ENCODE measurements at places on chromosomes 13 and 19.
A peak's percentile ranks its signal among the peaks of the same experiment; 100 is the strongest.

DNA sequence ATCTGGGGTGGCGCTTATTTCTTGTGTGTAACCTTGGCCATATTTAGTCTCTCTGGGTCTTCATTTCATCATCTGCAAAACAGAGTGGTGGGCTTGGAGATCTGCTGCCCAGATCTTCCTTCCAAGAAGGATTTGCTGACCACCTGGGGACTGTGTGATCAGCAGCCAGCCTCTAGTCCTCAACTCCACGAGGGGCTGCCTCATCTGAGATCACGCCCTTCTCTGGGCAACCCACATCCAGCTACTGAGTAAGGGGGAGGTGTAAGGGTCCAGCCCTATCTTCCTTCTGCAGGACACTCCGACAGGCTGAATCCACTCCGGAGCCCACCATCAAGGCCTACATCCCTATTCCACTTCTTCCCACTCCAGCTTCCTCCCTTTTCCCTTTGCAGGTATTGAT is 57.9 kb downstream of the CHST8 start:
- no peak for DNase-seq

- peak; percentile 95 for DNase-seq
Observed at GRCh38 chr19:35995048-35995993, at the start of gene SDHAF1. TSS of gene SDHAF1 (plus strand) at chr19:35995188. CDS start at chr19:35995275, 87 bp downstream.

DNA sequence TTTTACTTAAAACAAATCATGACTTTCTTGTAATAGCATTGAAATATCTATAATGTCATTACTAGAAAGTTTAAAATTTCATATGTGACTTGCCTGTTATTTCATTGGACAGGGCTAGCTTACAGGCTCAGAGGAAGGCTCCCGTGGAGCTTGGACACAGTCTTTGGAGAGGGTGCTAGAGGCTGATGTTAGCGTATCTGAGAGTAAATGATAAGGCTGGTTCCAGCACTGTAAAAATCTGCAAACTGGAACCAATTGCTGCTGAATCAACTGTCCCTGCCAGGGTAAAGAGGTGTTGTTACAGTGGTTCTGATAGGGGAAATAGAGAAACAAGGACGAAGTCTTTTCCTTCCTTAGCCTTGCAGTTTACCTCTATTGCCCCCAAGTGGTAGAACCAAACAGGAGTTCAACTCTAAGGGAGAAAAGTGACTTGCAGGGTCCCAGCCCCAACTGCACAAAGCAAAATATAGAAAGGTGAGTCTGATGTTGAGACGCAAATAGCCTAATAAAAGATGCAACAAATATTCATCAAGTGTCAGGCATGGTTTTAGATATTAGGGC is 901.7 kb downstream of the DIAPH3 start:
- no peak for DNase-seq

DNA sequence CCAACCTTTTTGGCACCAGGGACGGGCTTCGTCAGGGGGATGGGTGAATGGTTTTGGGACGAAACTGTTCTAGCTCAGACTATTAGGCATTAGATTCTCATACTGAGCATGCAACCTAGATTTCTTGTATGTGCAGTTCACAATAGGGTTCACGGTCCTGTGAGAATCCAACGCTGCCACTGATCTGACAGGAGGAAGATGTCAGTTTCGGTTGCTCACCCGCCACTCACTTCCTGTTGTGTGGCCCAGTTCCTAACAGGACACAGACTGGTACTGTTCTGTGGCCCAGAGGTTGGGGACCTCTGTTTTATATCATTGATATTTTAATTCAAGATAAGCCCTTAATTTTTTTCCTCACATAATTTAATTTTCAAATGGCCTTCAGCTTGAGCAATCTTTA is 26.7 kb upstream of the TDRD3 start:
- DNase-seq = no peak

- DNase-seq = no peak
Observed at GRCh38 chr13:25166306-25166705, 5.8 kb downstream of the AMER2 start.

- DNase-seq = no peak
Observed at GRCh38 chr19:12055784-12056183, 3.0 kb upstream of the ZNF878 start.

DNA sequence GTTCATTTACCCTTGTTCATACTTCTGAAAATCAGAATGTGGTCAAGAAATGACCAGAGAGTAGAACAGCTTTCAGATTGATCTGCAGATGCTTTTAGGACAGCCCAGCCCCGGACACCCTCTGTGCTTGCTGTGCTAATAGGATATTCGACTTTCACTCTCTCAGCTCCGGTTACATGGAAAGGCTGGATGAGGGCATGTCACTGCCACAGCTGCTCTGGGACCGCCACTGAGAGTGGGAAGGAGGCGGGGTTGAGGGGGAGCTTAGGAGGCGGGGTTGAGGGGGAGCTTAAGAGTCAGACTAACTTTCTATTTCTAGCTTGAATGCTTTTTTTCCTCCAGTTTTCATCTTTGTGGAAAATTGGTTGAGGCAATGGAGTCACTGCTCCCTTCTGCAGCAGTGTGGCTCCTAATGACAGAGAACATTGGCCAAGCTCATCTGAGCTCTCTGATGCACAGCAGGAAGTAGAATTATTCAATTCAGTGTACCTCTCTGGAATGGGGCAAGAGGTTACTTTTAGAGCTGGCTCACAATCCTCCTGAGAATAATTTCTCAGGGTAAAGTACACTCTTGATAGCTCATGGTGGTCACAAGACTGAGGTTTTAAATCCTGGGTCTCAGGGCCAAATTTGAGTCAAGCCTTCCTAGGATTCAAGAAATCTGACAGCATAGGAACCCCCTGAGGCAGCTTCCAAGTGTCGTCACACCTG is 74.6 kb upstream of the NPAS1 start:
- peak; percentile 72 for DNase-seq

DNA sequence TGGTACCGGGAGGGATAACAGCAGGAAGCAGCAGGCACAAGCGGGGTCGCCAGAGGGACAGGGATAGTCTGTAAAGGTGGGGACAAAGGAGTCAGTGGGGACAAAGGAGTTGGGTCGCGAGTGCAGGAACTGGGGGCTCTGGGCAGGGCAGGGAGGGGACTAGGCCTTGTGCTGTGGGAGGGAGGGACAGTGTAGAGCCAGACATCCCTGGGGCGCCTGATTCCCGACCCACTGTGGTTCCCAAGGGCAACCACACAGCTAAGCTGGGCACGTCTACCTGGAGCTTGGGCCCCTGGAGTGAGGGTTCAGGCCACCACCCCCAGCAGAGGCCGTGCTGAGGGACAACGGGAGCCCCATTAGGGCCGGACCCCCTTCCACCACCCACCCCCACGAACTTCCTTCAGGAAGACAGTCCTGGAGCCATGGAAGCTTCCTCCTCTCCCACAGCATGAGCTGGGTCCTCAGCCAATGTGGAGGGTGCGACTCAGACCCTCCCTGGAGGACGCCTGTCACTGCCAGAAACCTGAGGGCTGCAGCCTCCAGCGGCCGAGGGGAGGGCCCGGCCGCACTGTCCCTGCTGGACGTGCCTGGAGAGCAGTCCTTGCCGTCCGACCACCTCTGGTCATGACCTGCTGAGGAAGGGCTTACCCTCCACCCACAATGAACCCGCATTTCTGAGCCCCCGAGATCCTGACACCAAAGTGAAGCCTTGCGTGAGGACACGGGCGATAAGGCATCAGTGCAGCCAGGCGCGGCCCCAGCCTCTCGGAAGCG is 77.9 kb downstream of the SPACA7 start:
- no peak for DNase-seq

DNA sequence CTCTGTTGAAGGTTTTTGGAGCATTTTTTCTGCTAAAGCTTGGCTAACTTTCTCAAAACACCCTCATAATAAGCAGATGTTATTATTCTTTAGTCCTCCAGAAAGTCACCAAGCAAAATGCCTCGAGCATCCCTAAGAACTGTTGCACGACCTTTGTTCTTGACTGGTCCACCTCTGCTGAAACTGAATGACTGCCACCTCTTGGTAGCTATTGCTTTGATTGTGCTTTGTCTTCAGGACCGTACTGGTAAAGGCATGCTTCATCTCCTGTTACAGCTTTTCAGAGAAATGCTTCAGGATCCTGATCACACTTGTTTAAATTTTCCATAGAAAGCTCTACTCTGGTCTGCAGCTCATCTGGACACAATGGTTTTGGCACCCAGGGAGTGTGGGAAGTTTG is 254.8 kb downstream of the DCT start:
- no peak for DNase-seq

DNA sequence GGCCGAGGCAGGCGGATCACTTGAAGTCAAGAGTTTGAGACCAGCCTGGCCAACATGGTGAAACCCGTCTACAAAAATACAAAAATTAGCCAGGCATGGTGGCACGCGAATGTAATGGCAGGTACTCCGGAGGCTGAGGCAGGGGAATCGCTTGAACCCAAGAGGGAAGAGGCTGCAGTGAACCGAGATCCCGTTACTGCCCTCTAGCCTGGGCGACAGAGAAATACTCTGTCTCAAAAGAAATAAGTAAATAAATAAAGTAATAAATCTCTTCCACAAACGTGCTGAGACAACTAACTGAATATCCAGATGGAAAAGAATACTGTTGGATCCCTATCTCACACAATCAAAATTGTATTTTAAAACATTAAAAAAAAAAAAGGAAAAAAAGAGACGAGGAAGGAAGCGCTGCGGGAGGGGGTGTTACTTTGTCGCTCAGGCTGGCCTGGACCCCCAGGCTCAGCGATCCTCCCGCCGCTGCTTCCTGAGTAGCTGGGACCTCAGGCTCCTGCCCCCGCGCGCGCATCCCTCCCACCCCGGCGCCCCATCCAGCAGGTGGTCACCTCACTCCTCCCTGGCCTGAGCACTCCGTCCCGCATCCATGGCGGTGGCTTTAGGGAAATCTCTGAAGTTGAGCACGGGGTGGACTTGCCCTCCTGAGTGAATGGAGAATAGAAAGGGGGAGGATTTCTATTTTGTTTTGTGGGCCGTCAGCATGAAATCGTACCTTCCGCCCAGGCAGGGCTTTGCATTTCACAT is 628 bp upstream of the ZNF813 start:
- no peak for DNase-seq

DNA sequence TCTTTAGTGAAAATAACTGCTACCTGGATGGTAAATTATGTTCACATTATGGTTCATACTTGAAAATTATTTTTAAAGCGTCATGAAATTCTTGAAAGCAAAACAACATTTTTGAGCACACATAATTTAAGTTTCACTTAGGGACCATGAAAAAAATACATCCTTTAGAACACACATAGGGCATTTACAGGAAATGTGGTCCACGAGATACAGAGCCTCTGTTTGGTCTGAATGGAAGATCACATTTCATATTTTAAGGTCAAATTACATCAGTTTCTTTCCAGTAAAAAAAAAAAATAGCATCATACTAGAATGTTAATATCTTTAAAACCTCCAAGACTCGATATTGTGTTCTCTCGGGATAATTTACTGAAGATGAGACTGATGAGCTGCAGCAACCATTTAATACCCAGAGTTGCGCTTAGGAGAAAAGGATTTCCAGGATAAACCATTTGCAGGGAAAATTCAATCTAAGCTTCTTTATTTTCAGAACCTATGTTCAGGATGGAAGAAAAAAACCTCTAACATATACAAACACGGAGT is 720.7 kb downstream of the DIAPH3 start:
- no peak for DNase-seq

- DNase-seq = no peak
Observed at GRCh38 chr13:105412171-105412570, 1123.3 kb downstream of the EFNB2 start.

DNA sequence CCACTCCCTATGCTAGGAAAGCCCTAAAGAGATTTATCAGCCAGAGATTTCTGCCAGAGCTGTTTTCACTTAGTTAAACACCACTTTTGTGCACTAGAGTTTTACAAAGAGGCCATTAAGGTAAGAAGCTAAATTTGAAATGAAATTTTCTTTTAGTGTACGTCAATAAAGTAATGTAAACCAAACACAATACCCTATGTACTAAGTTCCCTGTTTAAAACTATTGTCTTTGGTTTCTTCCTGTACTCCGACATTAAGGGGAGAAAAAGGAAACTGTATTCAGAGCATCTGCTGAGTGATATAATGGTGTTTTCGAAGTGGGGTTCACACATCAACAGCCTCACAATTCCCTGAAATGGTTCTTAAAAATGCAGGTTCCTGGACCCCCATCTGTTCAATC is 40.7 kb upstream of the STARD13 start:
- no peak for DNase-seq

DNA sequence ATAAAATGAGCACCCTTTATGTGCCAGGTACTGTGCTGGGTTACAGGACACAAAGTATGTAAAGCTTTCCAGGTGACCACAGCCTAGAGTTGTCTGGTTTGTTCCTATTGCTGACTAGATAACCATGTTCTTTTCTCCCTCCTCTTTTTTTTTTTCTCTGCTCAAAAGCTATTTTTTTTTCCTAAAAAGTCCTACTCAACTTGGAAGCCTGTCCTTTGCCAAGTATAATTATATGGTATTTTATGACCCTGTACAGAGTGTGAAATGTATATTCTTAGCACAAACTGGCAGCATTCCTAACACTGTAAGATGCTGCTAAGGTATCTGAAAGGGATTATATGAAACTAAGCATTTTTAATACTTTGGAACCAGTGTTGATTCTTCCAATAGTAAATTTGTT is 171.0 kb downstream of the GPC6 start:
- no peak for DNase-seq

DNA sequence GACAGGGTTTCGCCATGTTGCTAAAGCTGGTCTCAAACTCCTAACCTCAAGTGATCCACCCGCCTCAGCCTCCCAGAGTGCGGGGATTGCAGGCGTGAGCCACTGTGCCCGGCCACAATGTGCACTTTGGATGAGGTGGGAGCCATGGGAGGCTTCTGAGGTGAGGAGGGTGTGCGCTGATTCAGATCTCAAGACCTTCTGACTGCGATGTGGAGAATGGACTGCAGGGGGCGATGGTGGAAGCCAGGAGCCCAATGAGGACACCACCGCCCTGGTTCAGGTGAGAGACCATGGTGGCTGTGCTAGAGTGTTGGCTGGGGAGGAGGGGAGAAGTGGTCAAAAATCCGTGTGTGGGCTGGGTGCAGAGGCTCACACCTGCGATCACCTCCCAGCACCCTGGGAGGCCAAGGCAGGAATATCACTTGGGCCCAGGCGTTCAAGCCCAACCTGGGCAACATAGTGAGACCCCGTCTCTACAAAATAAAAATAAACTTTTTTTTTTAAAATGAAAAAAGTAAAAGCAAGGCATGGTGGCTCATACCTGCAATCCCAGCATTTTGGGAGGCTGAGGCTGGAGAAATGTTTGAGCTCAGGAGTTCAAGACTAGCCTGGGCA is 5.6 kb downstream of the INAFM1 start:
- DNase-seq = no peak

- no peak for DNase-seq
Observed at GRCh38 chr19:18869023-18869618, 26.8 kb downstream of the CERS1 start.
